ENCODE measurements at places on chromosomes 16 and 17.

DNA sequence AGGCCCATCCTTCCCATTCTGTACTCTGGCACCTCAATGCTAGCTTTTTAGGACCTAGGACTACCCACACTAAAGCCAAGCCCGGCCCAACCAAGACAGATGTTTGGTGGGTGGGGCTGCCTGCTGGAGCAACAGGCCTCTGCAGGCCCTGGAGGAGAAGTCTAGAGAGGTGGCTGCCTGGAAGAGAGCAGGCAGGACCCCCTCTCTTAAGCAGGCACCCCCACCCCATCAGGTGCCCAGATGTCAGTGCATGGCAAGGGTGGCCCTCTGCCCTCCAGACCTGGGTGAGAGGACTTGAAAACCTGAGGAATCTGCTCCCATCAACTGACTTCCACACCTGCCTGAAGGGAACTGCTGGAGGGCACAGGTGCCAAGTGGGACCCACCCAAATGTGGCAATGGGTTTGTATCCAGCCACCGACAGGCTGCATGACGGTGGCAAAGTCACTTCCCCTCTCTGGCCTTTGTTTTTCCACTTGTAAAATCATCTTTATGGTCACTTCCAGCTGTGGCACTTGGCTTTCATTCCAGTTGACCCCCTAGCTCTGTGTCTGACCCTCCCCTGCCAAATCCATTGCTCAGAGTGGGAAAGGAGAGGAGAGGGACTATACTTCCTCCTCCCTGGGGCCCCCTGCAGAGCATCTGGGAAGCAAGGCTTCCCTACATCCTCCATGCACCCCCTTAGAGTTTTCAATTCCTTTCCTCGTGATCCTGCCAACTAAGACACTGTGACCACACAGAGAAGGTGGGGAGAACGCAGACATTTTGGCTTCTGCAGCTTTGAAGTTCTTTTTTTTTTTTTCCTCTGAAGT, 1.7 kb upstream of the STAT5A start:
- DNase-seq = peak; percentile 53

GRCh38 chr16:11901091-11901490, 14.7 kb downstream of the GSPT1 start:
- DNase-seq = no peak

DNA sequence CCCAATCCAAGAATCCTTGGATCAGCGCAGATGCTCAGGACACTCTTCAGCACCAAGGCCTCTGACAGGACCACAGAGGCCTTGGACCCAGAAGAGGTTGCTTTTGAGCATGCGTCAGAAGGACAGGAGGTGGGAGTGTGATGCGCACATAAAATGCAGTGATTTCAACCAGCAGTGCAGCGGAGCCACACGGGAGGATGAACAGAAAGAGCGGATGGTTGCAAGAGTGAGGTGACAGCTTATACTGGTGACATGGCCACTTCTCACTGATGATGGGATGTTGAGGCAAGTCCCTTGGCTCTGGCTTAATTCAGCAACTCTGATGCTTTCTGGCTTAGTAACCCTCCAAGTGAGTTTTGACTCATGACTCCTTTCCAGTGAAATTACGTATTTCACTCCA, 25.2 kb upstream of the ERN1 start:
- no peak for DNase-seq

GRCh38 chr17:42804918-42805367, 6.3 kb downstream of the CNTD1 start:
- no peak for DNase-seq

DNA sequence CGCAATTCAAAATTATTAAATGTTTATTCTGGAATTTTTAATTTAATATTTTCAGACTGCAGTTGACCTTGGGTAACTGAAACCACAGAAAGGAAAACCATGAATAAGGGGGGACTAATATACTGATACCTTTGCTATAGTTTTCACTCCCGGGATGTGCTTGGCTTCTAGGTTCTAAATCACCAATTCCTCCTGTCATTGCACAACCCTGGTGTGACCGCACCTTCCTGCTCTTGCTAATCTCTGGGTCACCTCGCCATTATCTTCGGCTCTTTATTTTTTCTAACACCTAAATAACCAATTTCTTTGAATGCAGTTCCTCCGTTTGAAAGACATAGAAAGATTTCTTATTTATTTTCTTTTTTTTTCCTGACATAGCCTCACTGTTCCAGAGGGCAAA, 634.5 kb upstream of the GOT2 start:
- DNase-seq = no peak

DNA sequence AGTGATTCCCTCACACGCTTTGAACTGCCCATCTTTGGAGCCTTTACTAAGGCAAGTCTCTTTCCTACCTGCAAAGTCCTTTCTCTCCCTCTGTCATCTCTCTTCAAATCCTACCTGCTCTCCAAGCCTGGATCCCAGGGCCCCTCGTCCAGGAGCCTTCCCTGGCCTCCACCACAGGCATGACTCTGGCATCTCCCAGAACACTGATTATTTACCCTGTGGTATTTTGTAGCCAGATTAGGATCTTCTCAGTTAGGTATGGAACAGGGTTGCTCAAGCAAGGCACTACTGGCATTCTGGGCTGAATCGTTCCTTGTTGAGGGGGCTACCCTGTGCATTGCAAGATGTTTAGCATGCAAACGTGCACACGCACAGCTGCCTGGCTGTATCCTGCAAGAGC, 31.9 kb upstream of the POLR3E start:
- no peak for DNase-seq

GRCh38 chr17:13947499-13947898, 121.8 kb upstream of the COX10 start:
- DNase-seq = no peak

GRCh38 chr16:88743693-88744576, 37.6 kb downstream of the CTU2 start:
- peak; percentile 45 for DNase-seq

- no peak for DNase-seq
Observed at GRCh38 chr16:27549464-27549745, 308 bp downstream of the GTF3C1 start.

DNA sequence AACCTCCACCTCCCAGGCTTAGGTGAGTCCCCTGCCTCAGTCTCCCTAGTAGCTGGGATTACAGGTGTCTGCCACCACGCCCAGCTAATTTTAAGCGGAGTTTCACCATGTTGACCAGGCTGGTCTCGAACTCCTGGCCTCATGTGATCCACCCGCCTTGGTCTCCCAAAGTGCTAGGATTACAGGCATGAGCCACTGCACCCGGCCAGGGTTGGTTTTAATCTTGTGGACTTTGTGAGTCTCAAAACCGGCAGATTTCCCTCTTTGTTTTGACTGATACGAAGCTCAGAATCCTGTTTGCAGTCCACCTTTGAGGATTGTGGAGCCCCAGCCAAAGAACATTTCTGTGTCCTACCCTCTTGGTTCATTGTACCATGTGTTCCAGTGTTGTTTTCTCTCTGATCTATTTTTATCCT, 16.4 kb upstream of the CPSF4L start:
- DNase-seq = no peak

GRCh38 chr17:15442311-15443180, 24.9 kb downstream of the CDRT4 start:
- DNase-seq = peak; percentile 97

DNA sequence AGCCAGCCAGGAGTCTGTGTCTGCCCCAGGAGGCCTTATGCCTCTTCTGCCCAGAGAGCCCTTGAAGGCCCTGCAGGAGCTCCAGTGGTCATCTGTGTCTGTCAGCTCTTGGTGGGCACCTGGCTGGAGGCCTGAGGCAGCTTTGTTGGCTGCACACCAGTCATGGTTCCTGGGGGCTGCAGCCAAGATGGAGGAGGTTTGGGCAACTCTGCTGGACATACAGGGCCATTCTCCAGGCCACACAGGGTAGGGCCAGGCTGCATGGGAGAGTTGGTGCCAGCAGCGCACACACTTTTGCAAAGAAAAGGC, 29.4 kb downstream of the B9D1 start:
- DNase-seq = no peak

DNA sequence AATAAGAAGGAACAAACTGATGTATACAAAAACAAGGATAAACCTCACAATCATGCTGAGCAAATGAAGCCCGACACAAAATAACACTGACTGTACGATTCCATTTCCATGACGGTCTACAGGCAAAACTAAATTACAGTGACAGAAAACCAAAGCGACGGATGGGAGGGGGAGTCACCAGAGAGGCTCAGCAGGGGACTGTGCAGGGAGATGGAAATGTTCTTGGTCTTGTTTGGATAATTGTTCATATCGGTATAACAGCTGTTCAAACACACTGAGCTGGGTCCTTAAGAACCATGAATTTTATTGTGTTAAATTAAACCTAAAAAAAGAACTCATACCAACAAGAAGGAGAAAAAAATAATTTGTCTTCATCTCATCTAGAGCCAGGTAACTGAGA, 97.8 kb downstream of the NXN start:
- DNase-seq = no peak

- DNase-seq = no peak
Observed at GRCh38 chr16:53898993-53899392, 195.0 kb downstream of the FTO start.

DNA sequence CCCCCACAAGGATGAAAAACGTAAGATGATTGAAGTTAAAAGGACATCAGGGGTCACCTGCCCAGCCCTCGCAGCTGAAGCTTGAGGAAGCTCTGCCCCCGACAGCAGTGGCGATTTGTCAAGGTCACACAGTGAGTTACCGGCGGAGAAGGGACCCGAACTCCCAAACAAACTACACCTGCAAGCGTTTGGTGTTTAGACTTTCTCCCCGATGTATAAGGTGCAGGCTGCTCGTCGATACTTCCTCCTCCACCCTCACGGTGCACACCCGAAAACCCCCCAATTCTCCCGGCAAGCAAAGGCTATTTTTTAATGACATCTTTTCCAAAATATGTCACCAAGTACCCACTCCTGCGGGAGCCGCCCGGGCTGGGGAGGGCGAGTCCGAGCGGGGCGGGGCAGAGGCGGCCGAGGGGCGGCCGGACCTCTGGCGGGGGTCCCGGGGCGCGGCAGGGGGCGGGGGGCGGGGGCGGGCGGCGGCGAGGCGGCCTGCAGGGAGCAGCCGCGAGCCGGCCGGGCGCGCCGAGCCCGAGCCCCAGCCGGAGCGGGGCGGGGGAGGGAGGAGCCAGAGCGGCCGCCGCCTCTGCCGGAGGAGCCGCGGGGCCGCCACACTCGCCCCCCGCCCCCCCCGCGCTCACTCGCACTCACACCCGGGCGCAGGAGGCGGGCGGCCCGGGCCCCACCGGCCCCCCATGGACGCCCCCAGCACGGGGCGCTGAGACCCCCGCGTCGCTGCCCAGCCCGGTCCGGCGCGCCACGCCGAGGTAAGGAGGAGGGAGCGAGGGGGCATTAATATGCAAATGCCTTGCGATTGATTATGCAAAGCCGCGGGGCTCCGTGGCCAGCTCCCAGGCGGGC, at the start of gene THRA:
TSS of gene THRA (plus strand) at position 637 of the 858 bp plus-strand sequence. CDS start 11,524 bp downstream, outside the sequence.
- peak; percentile 48 for DNase-seq

- DNase-seq = no peak
Observed at GRCh38 chr16:307691-308312, 24.8 kb downstream of the PDIA2 start.

DNA sequence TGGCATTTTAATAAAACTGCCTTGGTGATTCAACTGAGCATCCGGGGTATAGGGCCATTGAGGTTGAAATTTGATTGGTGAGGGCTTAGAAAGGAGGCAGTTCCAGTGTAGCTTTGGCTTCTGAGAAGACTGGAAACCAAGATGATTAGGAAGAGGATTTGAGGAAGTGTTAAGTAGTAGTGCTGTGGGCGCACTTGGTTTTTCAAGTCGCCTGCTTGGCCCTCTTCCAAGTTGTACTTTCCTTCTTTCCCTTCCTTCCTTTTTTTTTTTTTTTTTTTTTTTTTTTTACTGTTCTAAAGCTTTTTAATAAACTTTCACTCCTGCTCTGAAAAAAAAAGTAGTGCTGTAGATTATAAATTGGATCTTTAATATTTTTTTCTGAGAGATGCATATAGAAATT, 320.5 kb downstream of the UTP18 start:
- no peak for DNase-seq

- no peak for DNase-seq
Observed at GRCh38 chr17:68102318-68102758, 66.8 kb downstream of the KPNA2 start.

DNA sequence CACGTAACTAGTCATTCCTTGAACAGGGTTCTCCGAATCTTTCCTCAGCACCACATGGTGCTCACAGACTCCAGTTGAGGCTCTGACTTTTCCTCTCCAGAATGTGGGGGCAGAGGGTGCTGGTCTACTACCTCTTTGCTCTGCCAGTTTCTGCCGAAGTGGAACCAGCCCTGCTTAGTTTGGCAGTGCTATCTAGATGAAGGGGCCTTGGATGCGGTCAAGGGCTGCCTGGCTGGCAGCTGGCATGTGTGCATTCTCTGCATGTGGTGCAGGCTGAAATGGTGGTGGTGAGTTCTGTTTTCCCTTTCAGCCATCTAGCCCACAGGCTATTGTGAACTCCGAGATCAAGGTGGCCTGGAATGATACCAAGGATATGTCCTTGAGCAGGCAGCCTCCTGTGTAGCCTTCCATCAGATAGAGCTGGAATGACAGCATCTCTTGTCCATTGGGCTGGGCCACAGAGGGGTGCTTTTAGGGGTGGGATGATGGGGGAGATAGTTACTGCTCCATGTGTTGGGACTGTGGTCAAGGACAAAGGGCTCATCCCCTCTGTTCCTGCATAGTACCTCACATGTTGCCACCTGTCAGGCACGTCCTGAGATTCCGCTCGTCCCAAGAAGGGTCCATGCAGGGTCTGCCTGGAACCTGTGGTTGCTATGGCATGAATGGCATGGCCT, 2.0 kb downstream of the DYNLL2 start:
- DNase-seq = no peak

GRCh38 chr17:32976605-32977004, 15.0 kb upstream of the SPACA3 start:
- DNase-seq = no peak

GRCh38 chr17:65918916-65919315, 273.0 kb downstream of the CEP112 start:
- no peak for DNase-seq

GRCh38 chr17:5785338-5785737, 201.0 kb upstream of the NLRP1 start:
- DNase-seq = no peak

DNA sequence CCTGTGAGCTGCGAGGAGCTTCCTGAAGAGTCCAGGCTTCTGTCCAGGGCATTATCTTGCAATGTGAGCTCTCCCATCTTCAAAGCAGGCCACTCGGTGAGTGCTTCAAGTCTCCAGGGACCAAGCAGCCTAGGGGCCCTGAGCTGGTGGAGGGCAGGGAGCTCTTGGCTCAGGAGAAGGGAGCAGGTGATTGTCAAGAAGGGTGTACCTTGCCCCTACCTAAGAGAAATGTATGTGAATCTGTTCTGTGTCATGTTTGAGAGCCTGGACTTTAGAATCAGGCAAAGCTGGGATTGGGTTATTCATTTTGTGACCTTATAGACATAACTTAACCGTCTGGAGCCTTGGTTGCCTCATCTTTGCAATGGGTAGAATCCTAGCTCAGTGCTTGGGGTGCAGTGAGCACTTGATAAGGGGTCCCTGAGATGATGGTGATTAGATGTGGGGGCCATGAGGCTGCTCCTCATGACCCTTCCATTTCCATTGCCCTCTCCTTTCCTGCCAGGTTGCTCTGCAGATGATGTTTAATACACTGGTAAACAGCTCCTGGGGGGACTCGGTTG, 15.9 kb downstream of the ZNF768 start:
- no peak for DNase-seq

- no peak for DNase-seq
Observed at GRCh38 chr16:10728003-10728887, 15.4 kb upstream of the NUBP1 start.
